Activated CD4-positive, CD25-positive, alpha-beta regulatory T cell treated with anti-CD3 and anti-CD28 coated beads, Interleukin-2, amount 50 U/mL, for 24 hours (primary cell): ENCODE measurements at places on chromosomes 7 and 10.

GRCh38 chr7:83394776-83395175 lies 232.1 kb upstream of the PCLO start:
- ATAC-seq = no peak

GRCh38 chr10:43122096-43122495 lies 16.1 kb upstream of the CSGALNACT2 start:
- ATAC-seq = no peak

DNA sequence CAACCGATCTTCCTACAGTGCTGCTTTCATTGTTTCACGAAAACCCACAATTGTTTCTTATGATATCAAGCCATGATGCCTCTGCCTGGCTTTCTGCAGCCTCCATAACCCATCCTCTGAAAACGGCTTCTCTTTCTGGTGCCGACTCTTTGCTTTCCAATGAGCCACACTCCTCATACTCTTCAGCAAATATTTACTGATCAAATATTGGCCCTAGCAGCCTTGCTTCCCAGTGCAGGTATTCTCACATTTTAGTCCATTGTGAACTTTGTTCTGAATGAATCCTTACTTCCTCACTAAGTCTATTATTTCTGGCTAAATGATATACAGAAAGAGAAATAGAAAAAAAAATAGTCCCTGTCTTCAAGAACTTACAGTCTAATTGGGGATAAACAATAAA lies 35.5 kb downstream of the LAMB1 start:
- ATAC-seq = no peak

- no peak for ATAC-seq
These were observed 119.2 kb downstream of the MBL2 start for GRCh38 chr10:52653263-52653909.

DNA sequence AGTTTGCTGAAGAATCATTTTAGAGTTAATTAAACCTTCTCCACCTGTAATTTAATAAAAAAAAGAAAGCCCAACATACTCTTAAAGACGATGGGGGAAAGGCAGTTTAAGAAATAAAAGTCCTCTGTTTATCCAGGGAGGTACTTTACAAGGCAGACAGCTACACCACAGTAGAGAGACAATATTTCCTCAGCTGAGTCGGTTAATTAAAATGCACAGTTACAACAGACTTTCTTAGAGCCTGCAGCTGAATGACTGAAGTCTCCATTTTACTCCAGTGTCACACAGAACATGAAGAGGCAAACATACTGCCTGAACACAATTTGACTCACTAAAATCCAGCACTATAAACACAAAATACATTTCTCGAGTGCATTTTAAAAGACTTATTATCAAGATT lies 15.1 kb downstream of the LRRTM3 start:
- no peak for ATAC-seq

DNA sequence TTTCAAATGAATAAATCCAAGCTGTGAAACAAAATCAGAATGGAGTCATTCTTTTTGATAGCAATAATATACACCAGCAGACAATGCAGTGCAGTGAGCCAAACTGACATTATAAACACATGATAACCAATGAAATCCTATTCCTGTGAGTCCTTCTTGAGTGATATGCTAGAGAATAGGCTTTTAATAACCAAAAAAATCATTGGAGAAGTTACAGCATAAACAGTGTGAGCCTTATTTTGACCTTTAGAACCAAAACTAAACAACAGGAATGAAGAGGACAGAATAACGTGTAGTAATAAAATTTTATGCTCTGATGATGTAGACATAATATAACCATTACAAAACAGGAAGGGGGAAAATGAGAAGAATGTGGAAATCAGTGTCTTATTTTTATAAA lies 8.7 kb downstream of the HUS1 start:
- ATAC-seq = no peak

GRCh38 chr10:27558612-27559020 lies 54.5 kb downstream of the RAB18 start:
- no peak for ATAC-seq

- no peak for ATAC-seq
These were observed 141.7 kb upstream of the CCDC6 start for GRCh38 chr10:60048091-60048501.

GRCh38 chr10:129601737-129602136 lies 134.7 kb downstream of the MGMT start:
- ATAC-seq = no peak

DNA sequence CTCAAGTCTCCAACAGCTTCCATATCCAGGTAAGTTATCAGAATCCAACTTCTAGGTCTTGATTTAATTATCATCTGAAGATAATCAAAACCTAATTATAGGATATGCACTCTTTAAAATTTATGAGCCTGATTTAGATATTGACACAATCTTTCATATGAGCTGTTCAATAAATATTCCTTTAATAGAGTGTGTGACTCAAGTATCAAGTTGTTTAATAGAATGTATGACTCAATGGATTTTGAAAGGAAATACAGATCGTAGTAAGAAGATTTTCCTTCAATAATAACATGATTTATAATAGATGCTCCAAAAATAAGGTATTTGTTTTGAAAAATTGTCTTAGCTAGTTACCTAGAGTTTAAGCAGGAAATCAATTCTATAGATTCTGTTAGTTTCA lies 97.8 kb downstream of the ABCA13 start:
- no peak for ATAC-seq

GRCh38 chr7:78363866-78364265 lies 565.3 kb downstream of the PHTF2 start:
- no peak for ATAC-seq

GRCh38 chr7:102830197-102830596 lies 81.4 kb downstream of the FAM185A start:
- ATAC-seq = no peak

DNA sequence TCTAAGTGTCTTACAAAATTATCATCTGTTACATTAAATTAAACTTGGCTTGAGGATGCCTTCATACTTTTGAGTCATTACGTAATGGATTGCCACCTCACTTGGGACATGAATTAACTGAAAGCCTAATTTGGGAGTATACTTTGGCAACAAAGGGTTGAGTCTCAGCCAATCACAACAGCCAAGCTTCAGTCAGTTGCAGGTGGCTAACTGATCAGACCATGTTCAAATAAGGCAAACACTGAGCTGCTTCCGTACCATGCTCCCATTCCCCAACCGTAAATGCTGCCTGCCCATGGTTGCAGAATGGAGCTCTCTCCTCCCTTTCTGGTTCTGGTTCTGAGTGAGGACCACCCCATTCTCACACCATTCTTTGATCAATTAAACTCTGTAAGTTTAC lies 92.9 kb upstream of the STK17A start:
- ATAC-seq = no peak

- ATAC-seq = no peak
These were observed 27.4 kb upstream of the UBE3C start for GRCh38 chr7:157111311-157111710.

DNA sequence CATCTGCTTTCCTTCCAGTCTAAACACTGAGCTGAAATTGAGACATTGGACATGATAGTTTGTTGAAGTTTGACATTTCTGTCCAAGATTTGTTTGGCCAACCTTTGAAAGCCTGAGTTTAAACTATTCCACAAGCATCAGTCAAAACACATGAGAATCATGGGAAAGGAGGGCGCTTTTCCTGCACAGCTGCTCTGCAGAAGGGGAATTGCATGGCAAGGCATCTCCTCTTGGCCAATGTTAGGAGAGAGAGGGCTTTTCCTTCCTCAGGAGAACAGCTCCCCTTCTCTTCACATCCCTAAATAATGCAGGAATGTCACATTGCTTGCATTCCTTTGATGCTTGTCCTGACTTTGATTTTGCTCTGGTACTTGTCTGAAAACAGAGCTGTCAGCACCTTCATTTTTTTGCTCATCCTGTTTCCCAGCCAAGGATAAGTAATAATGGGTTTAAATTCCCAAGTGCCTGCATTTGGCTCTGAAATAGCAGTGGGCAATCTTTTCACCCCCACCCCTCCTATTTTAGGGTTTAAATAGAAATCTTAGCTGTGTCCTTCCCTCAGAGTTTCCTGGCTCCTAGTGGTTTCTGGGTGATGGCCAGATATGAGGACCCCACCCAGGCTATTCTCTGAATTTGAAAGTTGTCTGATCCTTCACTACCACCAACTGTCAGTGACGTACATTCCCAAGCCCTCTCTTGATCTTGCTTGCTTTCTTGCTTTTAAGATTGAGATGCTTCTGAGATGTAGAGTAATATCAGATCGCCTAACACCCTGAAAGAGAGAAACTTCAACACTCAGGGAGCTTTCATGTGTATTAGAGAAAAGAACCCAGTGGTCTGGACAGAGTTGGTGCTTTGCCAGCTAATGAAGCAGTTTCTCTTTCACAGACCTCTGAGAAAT lies 75.2 kb upstream of the NPVF start:
- ATAC-seq = no peak

DNA sequence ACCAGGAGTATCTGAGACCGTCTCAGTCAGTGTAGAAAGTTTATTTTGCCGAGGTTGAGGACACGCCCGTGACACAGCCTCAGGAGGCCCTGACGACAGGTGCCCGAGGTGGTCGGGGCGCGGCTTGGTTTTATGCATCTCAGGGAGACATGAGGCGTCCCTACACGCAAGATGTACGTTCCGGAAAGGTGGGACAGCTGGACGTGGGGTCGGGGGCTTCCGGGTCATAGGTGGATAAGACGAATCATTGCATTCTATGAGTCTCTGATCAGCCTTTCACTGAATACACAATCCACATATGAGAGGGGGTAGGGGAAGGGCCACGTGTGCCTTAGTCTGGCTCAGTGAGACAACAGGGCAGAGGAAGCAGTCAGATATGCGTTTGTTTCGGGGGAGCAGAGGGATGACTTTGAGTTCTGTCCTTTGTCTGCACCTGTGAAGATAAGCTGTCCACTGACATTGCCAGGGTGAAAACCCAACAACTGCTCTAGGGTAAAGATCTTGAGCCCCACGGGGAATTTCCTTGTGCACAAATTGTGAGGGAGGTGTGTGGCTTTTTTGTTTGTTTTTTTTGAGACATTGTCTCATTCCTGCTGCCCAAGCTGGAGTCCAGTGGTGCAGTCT lies 66.2 kb downstream of the DNAJB6 start:
- no peak for ATAC-seq

- ATAC-seq = no peak
These were observed 38.8 kb downstream of the MGAM2 start for GRCh38 chr7:142150356-142150755.

DNA sequence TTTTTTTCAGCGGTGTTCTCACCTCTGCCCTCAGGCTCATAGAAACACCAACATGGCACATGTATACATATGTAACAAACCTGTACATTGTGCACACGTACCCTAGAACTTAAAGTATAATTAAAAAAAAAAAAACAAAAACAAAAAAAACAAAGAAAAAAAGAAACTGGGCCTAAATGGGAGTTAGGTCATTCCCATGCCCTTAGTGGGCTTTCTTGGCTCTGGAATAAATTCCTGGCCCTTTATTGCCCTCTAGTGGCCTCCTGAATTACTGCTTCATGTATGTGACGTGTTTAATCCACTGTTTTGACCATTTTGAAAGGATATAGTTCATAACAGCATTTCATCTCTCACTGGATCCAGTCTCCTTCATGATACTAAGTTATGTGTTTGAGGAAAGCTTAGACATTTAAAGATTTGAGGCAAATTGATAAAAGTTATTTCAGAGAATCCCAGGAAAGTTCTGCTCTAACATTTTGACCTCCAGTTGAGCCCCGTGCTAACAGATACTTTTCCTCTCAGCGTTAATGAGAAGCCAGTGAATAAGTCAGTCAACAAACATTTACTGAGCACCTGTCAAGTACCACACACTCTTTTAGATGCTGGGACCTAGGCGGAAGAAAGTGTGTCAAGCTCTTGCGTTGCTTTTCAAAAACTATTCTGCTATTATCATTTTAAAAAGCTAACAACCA lies 54.7 kb upstream of the SYPL1 start:
- ATAC-seq = no peak

DNA sequence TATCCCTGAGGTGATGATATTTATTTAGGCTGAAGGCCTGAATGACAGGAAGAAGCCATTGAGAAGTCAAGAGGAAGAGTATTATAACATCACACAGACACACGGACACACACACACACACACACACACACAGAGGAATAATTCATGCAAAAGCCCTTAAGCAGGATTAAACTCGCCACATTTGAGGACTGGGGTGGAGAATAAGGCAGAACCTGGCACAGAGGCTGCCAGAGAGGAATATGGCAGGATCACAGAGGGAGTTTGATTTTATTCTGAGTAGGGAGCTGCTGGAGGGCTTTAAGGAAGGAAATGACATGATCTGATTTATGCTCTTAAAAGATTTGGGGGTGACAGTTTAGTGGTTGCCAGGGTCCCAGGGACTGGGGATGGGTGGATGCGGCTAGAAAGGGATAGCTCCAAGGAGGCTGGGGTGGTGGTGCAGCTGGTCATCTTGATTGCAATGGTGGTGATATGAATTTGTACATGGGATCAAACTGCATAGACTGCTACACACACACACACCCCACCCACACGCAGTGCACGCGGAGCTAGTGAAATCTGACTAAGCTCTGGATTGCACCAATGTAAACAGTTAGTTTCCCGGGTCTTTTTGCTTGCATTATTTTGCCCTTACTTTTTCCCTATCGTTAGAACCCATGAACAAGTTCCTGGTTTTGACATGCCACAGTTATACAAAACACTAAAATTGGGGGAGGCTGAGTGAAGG lies 11.2 kb downstream of the SMURF1 start:
- ATAC-seq = no peak

- no peak for ATAC-seq
These were observed 331.1 kb downstream of the HTR7 start for GRCh38 chr10:90526721-90527120.

GRCh38 chr10:118116715-118117449 lies 70.1 kb upstream of the RAB11FIP2 start:
- ATAC-seq = no peak

DNA sequence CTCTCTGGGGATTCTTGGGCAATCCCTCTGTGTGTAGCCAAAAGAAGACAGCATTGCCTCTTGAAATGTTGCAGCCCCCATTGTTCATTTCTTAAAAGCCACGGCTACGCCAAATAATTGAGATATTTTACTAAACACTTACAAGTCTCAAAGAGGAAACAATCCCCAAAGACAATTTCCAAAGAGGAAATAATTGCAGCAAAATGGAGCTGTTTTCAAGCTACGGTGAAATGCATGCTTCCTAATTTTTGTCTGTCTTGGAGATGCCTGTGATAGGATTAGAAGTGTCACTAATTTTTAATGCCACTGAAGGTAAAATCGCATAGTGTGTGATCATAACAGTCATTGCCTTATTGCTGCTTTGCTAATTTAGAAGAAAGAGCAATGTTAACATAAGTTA lies 72.9 kb upstream of the NAMPT start:
- no peak for ATAC-seq

DNA sequence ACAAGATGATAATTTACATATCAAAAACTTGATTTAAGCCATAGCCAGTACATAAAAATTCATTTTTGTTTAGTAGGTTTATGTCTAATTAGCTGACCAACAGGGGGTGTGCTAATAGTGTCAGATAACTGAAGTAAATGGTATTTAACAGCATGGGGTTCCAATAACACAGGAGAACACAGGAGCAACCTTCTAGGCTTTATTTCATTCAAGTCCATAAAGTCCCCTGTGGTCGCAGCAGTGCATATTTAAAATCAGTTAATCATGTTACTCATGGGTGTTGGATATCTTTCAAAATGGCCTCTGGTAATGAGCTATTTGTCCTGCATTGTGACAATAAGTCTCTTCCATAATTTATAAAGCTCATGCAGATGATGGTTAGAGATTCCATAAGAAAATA lies 238.6 kb downstream of the CNTNAP2 start:
- no peak for ATAC-seq

GRCh38 chr7:83271212-83272099 lies 108.8 kb upstream of the PCLO start:
- ATAC-seq = no peak

GRCh38 chr10:88618496-88618895 lies 31.9 kb downstream of the LIPJ start:
- no peak for ATAC-seq
